ENCODE measurements at places on chromosomes 4 and X.

DNA sequence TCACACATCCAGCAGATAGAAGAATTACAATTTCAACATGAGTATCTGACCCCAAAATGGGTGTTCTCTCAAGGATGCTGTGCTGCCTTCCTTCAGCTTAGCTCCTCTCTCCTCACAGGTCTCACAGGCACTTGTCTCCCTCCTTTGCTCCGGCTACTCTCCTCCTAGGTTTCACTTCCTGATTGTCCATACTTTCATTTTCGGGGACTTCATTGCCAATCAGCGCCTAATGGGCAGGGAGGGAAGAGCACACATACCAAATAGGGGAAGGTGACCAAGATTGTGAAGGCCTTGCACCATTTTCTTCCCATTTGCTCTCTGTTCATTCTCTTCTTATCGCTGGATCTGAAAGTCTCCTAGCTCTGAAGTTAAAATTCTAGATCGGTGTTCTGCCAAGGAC, 125.4 kb upstream of the EOLA2 start:
- DNase-seq, result no peak

GRCh38 chrX:13208281-13208935, 111.4 kb downstream of the ATXN3L start:
- no peak for DNase-seq

GRCh38 chr4:172750910-172751309, 417.7 kb upstream of the GALNT7 start:
- no peak for DNase-seq

- DNase-seq, result no peak
Measured at GRCh38 chr4:152083338-152083737, 322.5 kb upstream of the GATB start.

DNA sequence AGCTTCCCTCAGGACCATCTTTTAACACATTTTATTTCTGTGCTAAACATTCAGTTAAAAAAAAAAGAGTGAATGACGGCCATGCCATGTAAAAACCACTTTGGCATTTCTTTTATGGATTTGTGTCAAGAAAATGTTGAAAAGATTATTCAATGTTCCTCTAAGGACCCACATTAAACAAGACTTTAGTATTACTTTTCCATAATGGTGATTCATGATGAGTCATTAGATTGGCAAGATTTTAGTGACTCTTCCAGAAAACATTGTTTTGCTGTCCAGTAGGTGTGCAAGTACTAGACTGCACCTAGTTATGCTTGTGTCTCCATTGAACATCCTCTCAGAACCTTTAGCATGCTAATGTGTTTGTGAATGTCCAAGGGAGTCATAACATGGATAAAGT, 748.6 kb downstream of the STPG2 start:
- DNase-seq, result no peak

- DNase-seq, result no peak
Measured at GRCh38 chrX:154436983-154437752, at the start of gene GDI1. Gene GDI1 (plus strand): TSS chrX:154437154. CDS start chrX:154437255, 101 bp downstream.

GRCh38 chr4:22780317-22780716, 87.6 kb downstream of the GBA3 start:
- no peak for DNase-seq

- no peak for DNase-seq
Measured at GRCh38 chr4:6121276-6121850, 79.0 kb downstream of the JAKMIP1 start.

- no peak for DNase-seq
Measured at GRCh38 chr4:145293658-145294057, 113.3 kb upstream of the OTUD4 start.

- DNase-seq, result no peak
Measured at GRCh38 chr4:111775556-111776297, 369.5 kb upstream of the FAM241A start.

DNA sequence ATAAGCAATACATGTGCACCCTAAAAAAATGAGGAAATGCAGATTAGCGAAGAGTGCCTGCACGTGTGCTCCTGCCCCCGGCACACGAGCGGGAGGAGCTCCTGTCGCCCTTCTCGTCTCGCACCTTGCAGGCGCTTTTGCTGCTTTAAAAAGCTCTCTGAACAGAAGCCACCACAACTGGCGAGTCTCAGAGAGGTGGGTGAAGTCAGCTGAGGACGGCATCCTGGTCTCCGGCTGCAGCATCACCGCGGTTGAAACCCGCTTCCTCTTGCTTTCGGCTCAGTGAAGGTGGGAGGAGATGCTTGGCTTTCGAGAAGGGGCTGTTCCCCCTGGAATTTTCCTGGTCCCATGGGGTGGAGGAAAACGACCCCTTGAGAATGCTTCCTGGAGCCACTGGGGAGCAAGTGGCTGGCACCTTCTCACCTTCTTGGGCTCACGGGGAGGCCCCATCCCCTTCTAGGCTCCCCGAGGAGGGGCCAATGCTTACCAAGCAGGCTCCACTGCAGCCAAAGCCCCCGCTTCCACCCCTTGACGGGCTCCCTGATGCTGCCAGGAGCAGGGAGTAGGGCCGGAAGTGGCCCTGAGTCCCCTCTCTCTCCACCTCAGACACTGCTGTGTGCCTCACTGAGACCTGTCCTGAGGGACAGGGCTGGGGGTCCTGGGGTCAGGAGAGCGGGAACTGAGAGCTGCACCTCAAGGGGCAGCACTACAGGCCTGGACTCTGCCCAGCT, 29.2 kb upstream of the MXD4 start:
- no peak for DNase-seq

DNA sequence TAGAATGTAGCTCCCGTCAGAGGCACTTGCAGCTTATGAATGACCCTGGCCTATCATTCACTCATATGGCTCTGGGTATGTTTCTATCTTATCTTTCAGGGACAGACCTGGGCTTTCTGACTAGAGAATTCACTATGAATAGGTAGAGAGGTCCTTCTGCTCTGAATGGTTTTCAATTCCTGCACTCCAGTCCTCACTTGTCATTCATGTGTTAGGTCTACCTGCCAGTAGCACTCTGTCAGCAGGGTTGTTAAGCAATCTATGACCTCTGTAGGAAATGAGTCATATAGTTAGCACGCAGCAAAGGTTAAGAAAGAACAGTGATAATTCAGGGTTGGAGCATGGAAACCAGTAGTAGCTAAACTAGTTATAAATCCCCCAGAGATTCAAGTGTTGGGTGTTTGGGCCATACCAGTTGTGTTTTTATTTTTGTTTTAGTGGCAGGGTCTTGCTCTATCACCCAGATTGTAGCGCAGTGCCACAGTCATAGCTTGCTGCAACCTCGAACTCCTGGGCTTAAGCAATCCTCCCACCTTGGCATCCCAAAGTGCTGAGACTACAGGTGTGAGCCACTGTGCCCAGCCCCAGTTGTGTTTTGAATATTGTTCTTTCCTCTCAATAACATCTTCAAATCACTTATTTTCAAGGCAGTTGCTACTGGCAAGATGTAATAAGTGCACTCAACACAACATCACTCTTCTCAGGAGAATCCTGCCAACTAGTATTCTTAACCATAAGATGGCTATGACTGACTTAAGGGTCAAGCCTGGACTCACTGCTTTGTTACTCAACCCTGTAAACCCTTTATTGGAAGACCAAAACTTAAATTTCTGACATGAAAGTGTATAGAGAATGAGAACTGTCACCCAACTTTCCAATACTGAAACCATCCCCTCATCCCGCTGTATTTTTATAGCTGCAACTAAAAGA, 25.1 kb downstream of the ARL13A start:
- DNase-seq, result no peak

GRCh38 chr4:19309378-19309777, 942.3 kb upstream of the SLIT2 start:
- no peak for DNase-seq

DNA sequence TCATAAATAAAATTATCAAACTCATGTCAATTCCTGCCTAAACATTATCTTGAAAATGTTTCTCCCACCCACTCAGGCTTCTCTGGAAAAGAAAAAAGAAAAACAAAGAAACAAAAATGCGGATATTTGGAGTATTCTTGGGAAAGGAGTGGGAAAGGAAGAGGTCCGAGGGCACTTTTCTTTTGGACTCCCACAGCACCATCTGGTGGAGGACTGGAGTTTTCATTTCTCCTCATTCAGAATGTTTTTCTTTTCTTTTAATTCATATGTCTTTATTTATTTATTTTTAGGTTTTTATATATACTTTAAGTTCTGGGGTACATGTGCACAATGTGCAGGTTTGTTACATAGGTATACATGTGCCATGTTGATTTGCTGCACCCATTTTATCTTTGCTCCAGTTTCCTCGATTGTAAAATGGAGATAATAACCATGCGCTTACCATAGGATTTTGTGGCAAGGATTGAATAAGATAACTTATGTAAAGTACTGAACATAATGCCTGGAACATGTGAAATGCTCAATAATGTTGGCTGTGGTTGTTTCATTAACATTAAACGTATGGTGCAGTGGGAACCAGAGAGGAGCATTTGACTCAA, 8.0 kb upstream of the KCNE5 start:
- DNase-seq, result no peak

- no peak for DNase-seq
Measured at GRCh38 chrX:15838017-15838416, 16.6 kb downstream of the AP1S2 start.

DNA sequence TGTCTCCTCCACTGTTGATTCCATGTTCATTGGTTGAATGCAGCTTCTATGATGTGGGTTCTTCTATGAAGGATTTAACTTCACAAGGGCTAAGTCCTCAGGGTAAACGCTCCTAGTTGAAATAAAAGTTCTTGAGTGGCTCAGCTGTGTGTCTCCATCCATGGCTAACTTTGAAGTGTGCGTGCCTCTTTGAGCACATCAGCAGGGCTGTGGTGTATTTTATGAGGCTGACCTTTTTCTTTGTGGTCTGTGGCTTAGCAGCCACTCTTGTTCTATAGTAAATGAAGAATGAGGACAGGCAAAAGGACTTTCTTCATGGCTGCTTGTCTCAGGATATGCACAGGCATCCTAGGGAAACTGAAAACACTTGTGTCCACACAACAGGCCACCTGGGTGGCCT, 88.5 kb downstream of the KIT start:
- no peak for DNase-seq

DNA sequence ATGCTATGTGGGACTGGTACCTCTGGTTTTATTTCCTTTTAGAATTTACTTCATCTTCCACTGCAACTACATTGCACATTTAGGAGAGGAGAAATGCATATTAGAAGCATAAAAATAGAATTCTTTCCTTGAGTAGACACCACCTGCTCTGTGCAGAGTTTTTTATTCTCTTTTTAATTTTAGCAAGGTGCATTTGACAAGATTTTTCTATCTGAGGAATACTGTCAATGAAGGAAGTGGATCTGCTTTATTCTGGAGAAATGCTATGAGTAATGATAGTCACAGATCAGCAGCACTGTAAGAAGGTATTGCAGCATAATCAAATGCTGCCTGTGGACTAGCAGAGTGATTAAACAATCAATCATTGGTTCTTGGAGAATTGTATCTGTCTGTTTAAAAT, 1038.3 kb downstream of the RAPGEF2 start:
- no peak for DNase-seq

DNA sequence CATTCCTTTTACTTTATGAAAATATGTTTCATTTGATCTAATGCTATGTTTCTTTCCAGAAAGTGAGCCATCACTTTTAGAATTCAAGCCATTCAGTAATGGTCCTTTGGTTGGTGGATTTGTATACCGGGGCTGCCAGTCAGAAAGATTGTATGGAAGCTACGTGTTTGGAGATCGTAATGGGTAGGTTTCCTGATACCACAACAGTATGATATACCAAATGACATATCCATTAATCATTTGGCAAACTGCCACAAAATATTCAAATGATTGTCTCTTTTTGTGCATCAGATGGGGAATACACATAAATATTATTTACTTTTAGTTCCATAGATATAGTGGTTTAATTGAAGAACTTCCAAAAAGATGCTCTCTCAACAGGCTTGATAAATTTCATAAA, 68.2 kb downstream of the HHIP start:
- DNase-seq, result no peak

DNA sequence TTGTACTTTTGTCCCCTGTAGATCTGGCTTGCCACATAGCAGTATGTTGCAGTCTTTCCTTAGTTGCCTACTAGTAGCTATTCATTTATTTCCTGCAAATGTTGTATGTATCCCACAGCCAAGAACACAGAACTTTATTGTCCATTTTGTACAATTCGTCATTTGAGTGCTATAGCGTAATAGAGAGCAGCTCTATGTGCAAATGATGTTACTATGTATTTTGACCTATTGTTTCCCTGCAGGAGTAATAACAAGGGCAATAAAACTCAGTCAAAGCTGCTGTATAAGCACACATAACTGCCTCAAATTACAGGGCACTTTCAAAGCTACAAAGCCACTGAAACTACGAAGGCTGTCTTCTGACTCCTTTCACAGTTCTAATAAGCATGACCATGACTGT, 48.1 kb downstream of the NRK start:
- DNase-seq, result no peak
